ENCODE measurements at places on chromosomes 2 and 18.

GRCh38 chr2:19073522-19073921, 284.9 kb downstream of the OSR1 start:
- DNase-seq = no peak

GRCh38 chr2:19550750-19551149, 192.3 kb upstream of the OSR1 start:
- DNase-seq = no peak

GRCh38 chr2:174877751-174878150, 113.5 kb upstream of the CHRNA1 start:
- DNase-seq = no peak

- DNase-seq = no peak
These were observed 60.8 kb downstream of the CRACDL start for GRCh38 chr2:98875081-98875728.

DNA sequence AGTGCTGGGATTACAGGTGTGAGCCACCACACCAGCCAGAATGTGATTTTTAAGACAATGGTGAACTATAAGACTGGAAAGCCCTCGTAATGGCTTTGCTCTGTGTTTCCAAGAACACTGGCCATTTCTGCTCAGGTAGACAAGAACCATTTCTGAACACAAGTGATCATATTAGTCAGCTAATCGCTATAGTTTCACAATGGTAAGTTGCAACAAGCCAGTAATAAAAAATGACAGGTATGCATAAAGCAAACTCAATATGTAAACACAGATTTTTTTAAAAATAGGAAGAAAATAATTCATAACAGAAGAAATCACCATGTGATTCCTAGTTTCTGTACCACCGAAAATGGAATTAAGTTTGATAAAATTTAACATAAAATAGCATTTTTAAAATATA, 166.5 kb downstream of the THADA start:
- no peak for DNase-seq

DNA sequence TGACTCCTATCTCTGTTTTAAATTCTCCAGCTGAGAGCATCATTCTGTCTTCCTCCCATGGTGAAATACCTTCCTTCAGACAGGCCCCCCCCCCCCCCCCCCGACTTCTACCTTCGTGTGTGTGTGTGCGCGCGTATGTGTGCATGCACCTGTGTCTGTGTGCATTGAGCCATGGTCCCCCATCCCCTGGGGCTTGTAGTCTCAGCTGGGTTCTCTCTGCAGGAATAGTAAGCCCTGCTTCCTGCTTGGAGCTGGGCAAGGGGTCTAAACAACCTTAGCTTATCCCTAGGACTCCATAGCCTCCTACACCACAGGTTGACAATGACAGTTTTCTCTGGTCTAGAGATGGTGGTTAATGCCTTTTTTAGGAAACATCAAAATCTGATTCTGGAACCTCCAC, 427.5 kb upstream of the KLHL29 start:
- DNase-seq = no peak

GRCh38 chr2:129212299-129212958, 767.0 kb upstream of the RAB6C start:
- DNase-seq = no peak

GRCh38 chr2:158932131-158932645, 36.3 kb upstream of the TANC1 start:
- DNase-seq = no peak

- no peak for DNase-seq
These were observed 1.0 kb upstream of the PMAIP1 start for GRCh38 chr18:59898609-59899297.

GRCh38 chr2:48339451-48339850, 190.5 kb upstream of the STON1 start:
- no peak for DNase-seq

DNA sequence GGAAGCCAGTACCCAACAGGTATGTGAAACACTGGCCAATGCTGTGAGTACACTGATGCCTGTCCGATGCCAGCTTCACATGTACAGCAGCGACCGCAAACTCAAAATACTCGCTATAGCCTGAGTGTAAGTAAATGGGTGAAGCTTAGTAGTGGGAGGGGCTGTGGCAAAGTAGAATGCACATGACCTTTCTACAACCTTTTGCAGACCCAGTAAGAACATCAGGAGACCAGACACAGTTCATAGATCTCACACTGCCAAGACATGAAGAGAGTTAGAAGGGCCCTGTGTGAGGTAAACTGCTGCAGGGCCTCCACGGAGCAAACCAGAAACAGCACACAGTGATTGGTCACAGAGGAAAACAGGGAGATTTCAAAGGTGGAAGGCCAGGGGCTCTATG, 9.1 kb upstream of the UBXN4 start:
- no peak for DNase-seq

DNA sequence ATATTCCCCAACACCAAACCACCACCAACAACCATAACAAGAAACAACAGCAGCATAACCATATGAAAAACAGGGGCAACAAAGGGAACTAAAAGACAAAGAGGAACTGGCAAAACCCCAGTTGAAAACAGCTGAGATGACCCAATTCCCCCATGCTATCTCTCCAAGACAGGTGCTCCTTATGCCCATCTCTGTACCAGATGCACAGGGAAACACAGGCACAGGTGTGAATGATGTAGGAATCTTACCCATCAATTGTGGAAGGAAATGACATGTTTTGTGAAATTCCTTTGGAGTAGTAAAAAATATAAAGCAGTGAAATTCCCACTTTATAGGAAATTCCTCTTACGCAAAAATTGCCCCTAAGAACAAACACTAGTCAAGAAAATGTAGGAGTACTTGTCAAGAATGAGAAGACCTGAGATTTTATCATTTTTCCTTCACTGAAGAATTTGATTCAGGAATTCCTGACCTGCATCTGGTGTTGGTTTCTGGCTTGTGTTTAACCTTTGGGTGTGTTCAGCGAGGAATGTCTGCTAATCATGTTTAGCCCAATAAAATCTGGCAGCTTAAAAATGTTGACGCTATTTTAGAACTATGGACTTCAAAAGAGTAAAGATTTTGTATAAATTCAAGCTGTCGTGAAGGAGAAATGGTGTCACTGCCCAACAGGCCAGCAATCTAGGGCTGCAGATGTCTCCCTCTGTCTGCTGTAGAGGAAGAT, 67.7 kb upstream of the ARHGAP28 start:
- no peak for DNase-seq

DNA sequence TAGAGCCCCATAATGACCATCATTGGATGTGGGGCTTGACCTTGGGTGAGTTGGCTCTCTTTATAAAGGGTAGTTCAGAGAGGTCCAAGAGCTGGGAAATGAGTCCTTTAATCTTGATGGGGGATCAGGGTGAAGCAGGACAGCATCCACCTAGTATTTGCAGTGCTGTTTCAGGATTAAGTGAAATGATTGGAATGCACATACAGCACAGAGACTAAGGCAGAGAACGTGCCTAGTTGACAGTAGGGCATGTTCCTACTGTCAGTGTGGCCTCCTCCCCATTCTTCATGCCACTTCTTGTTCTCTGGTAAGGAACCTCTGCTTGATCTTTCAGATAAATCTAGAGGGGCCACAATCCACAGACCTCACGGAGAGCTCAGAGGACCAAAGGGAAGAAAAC, 78.9 kb downstream of the TRIM43 start:
- no peak for DNase-seq

- DNase-seq = no peak
These were observed 851.8 kb upstream of the CRIM1 start for GRCh38 chr2:35503738-35504199.
